ENCODE measurements at places on chromosomes 3 and 15. TPM values are rescaled to one million over a fixed set of nuclear protein-coding genes. Genes with fewer than 3 reads are reported as not detected.
A peak's percentile ranks its signal among the peaks of the same experiment; 100 is the strongest.

GRCh38 chr3:138682648-138683047 is 74.1 kb downstream of the FAIM start:
- DNase-seq: no peak

- no peak for DNase-seq
Observed at GRCh38 chr15:66805202-66805885, 103.3 kb downstream of the SMAD6 start.

TPRG1 gene
- 1.1 TPM for total RNA-seq

GSK3B gene
- 68.0 TPM for total RNA-seq

- DNase-seq: no peak
Observed at GRCh38 chr15:60413231-60413824, 15.5 kb upstream of the ANXA2 start.

GOLGA8G gene
- not detected for total RNA-seq

DNA sequence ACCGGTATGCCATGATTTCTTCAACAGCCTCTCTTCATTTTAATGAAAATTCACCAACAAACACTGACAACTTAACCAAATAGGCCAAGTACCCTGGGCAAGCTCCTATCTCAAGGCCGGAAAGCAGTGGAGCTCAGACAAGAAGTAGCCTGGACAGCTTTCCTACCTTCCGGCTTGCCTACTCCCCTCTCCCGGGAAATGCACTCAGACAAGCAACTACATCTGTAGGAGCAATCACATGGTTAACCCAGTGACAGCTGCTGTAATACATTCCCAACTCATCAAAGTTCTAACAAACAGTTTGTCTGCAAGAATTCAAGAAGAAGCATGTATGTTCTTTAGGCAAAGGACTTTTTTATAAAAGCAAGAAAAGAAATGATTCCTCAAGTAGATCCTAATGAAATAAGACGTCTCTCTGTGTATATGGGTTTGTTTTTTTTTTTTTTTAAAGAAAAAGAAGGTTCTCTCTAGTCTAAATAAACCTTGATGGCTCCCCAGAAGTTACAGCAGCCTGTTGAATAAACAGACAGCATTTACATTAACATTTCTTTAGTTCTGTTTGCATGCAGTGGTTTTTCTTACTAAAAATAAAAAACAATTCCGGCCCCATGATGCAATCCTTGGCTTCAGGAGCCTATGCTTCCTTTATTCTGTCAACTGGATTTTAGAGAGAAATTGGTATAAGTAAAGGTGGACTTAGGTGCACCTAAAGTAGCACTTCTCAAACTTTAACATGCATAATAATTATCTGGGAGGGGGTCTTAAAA is 278.7 kb downstream of the NEK10 start:
- DNase-seq: no peak

- no peak for DNase-seq
Observed at GRCh38 chr3:117666812-117667211, 957.2 kb downstream of the TUSC7 start.

DNA sequence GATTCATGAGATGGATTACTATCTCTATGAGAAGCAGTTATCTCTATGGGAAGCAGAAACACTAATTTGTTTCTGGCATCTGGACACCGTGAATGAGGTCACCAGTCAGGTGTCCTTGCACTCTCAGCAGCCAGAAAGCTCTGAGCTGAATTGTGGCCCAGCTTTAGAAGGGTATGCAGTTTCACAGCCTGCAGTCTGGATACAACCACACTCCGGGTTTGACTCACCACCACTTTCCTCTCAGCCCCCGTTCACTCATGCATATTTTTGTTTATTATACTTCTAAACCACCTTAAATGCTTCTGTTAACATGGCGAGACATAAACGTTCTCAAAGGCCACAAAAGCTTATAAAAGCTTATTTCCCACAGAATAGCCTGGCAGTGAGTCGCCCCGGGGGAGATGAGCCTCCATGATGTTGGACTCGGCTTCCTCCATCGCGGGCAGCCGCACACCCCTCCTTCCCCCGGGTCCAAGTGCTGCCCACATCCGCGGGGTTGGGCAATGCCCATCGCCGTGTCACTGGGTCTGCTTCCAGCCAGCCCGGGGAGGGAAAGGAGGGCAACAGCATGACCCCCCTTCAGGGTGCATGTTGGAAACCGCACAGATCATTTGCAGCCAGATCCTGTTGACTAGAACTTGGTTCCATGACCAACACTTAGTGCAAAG is 16.8 kb upstream of the SLC41A3 start:
- DNase-seq: peak; percentile 82

- DNase-seq: no peak
Observed at GRCh38 chr3:113828600-113828999, 10.0 kb upstream of the GRAMD1C start.

DNA sequence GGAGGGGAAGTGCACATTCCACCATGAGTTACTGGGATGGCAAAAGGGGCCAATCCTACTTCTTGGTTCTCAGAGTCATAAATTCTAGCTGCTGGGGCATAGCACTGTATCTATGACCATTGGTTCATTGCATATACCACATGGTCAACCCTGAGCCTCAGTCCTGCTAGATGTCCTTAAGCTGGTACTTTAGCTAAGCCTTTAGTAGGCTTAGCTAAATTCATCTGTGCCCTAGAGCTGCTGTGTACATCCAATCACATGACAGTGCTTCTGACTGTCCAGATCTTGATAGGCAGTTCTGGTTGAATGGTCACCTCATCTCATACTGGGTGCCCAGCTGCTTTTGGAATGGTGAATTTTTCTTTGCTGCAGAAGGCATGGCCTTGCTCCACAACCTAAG is 8.2 kb downstream of the NDUFB4 start:
- DNase-seq: no peak

- DNase-seq: no peak
Observed at GRCh38 chr3:56113908-56114307, 354.4 kb downstream of the ERC2 start.

GRCh38 chr3:187850258-187850921 is 105.1 kb upstream of the BCL6 start:
- DNase-seq: no peak

- DNase-seq: no peak
Observed at GRCh38 chr15:81322676-81323253, 1.2 kb downstream of the STARD5 start.

CYP11A1 gene
- total RNA-seq: 0.43 TPM

DNA sequence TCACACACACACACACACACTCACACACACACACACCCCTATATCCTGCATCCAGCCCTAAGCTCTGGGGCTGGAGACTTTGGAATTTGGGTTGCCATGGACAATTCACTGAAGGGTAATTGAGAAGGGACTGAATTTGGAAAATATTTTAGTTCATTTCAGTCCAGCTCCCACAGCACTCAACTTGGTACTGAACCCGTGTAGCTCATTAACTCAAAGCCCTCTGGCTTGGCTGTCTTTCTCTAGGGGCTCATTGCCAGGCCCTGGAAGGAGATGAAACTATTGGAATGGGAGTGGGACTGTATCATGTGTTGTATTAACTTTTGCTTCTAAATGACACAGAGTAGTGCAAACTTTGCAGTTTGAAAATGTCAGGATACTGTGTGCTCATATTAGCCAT is 157.3 kb downstream of the EPHB1 start:
- no peak for DNase-seq

DNA sequence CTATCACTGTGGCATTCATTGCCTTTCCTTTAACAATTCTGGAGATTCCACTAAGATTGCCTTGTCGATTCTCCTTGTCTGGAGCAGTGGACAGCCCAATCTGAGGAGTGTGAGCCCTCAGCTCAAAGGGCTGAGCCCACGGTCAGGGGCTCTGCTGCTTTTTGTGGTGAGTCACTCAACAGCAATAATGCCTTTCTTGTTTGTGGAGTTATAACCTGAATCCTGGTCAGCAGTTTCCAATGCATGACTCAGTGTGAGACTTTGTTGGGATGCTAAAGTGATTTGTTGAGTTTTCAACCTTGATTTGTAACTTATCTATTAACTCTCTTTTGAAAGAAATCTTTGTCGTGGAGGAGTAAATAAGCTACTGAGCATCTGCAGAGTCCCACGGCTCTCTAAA is 183.5 kb downstream of the TJP1 start:
- peak; percentile 16 for DNase-seq

DNA sequence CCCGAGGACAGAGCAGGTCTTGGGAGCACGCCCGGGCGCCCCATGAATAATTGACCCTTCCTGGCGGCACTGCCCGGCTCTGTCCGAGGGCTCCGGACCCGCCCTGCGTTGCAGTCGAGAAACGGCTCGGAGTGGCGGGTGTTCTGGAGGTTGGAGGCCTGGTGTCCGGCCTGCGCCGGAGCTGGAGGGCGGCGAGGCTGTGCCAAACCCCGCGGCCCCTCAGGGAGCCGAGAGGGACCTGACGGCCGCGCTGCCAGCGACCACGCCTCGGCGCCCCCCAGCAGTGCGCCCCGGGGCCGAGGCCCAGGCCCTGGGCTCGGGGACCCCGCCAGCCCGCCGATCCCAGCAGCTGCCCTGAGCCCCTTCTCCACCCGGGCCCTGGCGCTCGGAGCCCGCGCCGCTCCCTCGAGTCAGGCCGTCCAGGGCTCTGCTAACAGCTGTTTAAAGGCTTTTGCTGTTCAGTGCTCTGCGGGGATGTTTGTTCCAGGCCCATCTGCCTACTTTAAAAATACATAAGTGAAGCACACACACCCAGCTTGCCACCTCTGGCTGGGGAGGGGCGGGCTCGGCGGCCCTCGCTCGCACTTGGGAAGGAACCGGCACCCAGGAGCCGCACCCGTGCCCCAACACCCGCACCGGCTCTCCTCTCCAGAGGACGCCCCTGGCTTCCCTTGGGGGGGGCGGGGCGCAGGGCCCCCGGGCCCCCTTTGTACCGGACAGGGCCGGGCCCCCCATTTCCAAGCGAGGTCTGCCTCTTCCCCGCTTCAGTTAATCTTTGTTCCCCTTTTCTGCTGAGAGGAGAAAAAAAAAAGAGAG is 730 bp upstream of the ZNF710 start:
- no peak for DNase-seq

DNA sequence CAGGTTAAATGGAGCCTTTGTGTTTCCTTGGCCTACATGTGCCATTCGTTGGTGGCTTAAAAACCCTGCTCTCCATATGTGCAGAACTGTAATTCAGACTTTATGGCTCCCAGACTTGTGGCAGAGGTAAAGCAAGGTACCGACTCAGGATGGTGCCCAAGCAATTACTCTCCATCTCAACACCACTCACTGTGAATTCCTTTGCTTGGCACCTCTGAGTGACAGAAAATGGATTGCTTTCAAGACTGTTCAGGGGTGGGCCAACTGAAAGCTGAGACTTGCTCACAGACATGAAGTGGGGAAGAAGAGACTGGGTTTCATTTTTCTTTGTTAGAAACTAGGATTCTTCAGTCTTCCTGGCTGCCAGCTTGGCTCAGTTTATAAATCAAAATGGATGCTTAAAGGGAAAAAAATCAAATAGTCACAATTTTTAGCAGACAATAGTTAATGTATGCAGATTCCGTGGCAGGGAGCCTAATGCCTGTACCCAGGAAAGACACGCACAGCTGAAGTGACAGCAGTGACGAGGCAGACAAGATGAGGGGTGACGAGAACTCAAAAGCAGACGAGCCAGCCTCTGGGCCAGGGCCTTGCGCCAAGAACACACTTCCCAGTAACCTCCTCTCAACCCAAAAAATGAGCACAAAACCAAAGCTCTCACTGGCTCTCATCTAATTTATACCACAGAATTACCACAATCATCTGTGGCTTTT is 207.9 kb upstream of the SLC2A2 start:
- DNase-seq: no peak

CASR gene
- total RNA-seq: not detected

DNA sequence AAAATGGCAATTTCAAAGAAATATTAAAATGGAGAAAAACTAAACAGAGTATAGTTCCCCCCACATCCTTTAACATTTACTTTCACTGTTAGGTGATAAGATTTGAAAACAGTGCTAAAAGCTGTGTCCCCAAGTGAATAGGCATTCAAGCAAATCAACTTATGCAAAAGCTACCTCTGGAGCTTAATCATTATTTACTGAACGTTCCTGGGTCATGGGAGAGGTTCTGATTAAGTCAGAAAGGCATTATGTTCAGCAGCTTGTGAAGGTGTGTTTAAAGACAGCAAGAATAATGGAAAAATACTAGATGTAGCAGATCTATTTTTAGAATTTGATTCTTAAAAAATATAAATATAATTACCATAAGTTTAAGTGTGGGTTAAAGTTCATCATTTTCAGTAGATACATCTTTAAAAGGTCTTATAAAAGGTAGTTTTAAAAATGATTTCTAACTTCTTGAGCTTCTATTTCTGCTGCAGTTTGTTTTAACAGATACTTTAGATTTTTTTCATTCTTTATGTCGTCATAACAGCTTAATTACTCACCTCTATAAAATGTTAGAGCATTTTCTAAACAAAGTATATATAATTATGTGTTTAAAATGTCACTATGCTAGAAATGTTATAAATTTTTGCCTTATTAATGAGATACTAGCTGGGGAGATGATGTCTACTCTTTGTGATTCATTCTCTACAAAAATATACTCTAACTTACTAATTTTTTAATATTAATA is 127.9 kb downstream of the MITF start:
- peak; percentile 47 for DNase-seq

GRCh38 chr3:55792009-55792408 is 304.9 kb upstream of the WNT5A start:
- no peak for DNase-seq

GOLGA6A gene
- 0.31 TPM for total RNA-seq

HAPLN3 gene
- 8.2 TPM for total RNA-seq

GRCh38 chr15:42508263-42508690 is 12.8 kb downstream of the SNAP23 start:
- DNase-seq: no peak

LRRC2 gene
- 0.36 TPM for total RNA-seq

ACKR4 gene
- not detected for total RNA-seq

GRCh38 chr3:42549131-42549530 is 32.6 kb downstream of the SEC22C start:
- DNase-seq: no peak

SLC15A2 gene
- total RNA-seq: 0.19 TPM

GRCh38 chr3:126399351-126399735 is 4.6 kb downstream of the CFAP100 start:
- no peak for DNase-seq

SERPINI2 gene
- 0.32 TPM for total RNA-seq

STRA6 gene
- total RNA-seq: 13.7 TPM

DNA sequence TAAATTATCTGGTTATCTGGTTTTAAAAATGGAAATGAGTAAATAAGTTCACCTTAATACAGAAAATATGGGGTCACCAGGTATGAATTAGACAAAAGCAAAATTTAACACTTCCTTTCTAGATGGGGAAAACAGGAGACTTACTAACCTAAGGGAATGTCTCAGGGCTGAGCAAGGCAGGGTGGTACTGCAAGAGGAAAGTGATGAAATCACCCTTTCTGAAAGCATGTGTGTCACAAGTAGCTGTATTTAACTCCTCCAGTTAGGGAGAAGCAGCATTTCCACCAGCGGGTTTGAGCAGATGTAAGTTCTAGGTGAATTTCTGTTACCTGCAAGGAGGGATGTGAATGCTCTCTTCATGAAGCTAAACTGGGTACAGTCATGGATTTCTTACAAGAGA is 629.1 kb downstream of the MECOM start:
- DNase-seq: no peak

GRCh38 chr3:114464548-114464947 is 170.7 kb downstream of the TIGIT start:
- no peak for DNase-seq

- no peak for DNase-seq
Observed at GRCh38 chr15:42679285-42680141, 57.4 kb downstream of the CDAN1 start.
